ENCODE measurements at places on chromosomes 3 and 15.

GRCh38 chr15:75211436-75212199 is 9.9 kb downstream of the C15orf39 start:
- DNase-seq = no peak

GRCh38 chr15:100705065-100705464 is 102.7 kb downstream of the ASB7 start:
- no peak for DNase-seq

- no peak for DNase-seq
Measured at GRCh38 chr3:182180654-182181385, 469.1 kb downstream of the SOX2 start.

DNA sequence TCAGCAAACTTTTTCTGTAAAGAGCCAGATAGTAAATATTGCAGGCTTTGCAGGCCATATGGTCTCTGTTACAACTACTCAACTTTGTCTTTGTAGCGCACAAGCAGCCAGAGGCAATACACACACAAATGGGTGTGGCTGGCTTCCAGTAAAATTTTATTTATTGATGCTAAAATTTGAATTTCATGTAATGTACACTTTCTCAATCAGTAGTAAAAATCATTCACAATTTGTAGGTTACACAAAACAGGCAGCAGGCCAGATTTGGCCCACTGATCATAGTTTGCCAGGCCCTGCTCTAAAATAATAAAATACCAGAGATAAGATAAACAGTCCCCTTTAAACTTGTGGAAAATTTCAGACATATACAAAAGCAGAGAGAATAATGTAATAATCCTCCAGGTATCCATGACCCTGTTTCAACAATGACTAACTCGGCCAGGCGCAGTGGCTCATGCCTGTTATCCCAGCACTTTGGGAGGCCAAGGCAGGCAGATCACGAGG is 330.3 kb downstream of the SHQ1 start:
- no peak for DNase-seq

DNA sequence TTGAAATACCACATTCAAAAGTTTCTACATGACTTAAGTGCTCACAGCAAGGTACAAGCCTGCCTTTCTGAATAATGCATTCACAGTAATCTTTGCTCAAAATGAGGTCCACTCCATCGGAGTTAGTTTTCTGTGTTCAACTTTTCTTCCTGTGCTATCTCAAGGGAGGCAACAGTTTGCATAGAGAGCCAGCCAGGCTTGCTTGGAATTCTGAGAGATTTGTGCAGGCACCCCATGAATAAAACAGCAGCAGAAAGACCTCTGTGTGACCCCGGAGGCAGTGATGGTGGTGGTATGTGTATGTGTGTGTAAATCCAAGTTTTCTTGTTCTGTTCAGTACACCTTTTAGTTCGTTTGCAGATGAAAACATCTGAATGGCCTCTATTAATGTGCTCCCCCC is 124.0 kb downstream of the ADAMTS9 start:
- DNase-seq = no peak

DNA sequence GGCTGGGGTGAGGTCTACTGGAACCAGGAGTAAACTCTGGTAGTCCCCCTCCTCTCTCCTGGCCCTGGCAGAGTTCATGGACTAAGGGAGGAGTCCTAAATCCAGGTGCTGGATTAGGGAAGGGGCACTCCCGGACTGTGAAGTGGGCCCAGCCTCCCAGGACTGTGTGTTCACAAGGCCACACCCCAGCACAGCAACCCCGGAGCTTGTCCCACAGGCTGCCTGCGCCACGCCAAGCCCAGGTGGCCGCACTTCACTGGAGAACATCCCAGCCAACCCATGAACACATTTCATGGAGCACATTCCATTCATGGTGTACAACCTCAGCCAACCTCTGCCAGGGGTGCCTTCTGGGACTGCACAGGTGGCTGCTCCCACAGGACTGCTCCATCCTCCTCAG is 8.2 kb downstream of the ARPIN start:
- no peak for DNase-seq

DNA sequence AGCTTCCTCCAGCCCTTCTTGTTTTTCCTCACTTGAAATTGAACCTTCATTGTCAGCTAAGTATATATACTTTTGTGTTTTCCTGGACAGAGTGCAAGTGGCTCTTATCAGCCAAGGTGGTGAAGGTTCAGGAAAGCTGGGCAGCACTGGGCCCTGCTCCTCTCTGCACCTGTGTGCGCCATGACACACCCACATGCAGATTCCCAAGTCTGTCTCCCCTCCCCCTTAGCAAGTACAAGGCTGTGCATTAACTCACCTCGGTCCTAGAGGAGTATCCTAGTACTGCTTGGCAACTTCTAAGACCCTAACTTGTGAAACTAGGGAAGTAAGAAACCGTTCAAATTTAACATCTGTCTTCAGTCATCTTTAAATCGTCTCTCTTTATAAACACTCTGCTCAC is 85.8 kb downstream of the SLC49A4 start:
- no peak for DNase-seq

DNA sequence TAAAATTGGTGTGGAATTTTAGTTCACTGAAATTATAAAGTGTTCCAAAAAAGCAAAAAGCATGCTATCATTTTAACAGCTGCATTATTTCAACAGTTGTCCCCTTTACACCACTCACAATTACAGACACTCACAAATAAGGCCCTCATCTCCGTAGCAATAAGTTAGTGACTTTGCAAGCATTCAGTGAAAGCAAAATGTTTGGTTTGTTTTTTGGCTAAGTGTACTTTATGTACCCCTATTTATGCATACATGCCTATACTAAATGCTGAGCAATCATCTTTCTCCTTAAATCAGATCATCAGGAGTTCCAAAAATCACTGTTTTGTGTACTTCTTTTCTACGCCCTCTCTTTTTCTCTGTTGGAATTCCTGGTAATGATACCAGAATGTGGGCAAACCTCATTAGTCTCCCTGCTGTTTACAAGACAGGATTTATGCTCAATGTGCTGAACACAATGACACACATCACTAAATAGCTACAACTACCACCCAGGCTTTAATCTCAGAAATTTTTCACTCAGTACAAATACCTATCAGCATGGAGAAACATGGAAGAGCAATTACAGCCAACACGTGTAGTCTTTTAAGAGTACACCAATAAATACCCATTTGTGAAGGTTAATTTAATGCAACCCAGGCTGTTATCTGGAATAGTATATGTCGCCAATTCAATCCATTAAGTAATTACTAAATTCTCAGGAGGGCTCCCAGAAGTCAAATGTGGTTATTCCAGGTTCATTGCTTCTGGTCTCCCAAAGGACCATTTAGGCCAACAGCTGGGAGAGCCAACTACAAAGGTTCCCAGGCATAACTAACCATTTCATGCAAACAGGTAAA is 12.0 kb downstream of the ALDH1A2 start:
- no peak for DNase-seq
